CD4-positive, alpha-beta T cell treated with Interleukin-17A for 4 hours (primary cell): ENCODE measurements at places on chromosomes 13 and 19.

DNA sequence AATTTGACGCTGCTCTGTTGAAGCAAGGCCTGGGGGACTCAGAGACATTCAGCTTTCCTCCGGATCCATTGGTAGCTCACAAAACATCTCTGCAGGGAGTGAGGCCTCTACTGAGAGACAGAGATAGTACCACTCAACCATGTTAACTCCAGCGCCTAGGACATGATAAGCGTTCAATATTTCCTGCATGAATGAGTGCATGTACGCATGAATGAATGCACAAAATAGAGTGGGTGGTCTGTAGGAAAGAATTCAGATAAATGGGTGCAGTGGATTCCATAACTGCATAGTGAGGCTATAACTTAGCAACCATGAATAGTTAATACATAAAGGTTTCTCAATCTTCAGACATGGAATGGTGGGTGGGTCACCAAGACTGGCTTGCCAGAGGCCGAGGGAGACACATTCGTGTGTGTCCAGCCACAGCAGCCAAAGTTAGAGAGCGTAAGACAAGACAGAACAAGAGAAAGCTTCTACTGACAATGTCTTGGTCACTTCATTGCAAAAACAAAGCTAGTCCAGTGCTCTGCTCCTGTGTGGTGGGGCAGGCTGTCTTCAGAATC is 36.3 kb upstream of the RCBTB2 start:
- DNase-seq = no peak

DNA sequence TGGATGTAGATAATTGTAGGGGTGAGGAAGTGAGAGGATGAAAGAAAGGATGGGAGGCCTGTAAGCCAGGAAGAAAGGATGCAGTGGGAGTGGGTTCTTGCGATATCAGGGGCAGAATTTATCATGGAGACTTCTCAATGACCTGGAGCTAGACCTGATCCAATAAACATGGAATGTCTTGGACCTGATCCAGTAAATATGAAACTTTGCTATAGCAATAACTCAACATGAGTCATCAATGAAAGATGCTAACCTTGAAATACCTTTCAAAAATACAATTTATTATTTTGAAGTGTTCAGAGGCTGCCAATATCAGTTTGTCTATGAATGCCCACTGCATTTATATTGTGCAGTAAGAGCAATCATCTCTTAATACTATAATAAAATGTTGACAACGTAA is 279.5 kb downstream of the POU4F1 start:
- no peak for DNase-seq

- DNase-seq = no peak
Observed at GRCh38 chr13:63024458-63024857, 1608.8 kb upstream of the PCDH20 start.

GRCh38 chr13:33659894-33660293 is 158.1 kb upstream of the RFC3 start:
- DNase-seq = no peak

GRCh38 chr13:66225072-66225471 is 1005.1 kb downstream of the PCDH9 start:
- no peak for DNase-seq
